Kidney (tissue), 22 donors: ENCODE measurements at places on chromosomes 1 and 21. TPM values are rescaled to one million over a fixed set of nuclear protein-coding genes. Genes with fewer than 3 reads are reported as not detected.

The ETV3L gene
- total RNA-seq = not detected

The AKNAD1 gene
- not detected for total RNA-seq

The ATP1A1 gene
- 2,241 TPM for total RNA-seq

The TACSTD2 gene
- total RNA-seq = 502 TPM

DNA sequence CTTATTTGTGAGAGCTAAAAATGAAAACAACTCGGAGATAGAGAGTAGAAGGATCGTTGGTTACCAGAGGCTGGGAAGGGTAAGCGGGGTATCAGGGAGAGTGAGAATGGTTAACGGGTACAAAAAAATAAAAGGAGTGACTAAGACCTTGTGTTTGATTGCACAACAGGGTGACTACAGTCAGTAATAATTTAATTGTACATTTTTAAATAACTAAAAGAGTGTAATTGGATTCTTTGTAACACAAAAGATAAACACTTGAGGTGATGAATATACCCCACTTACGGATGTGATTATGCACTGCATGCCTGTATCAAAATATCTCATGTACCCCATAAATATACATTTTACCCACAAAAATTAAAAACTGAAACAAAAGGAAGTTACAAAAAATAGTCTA, 29.4 kb downstream of the FOXJ3 start:
- DNase-seq = no peak
- H3K27me3 ChIP-seq = no peaks in the 10 kb centered on the region
- no peak overlapping the region for H3K4me3 ChIP-seq

DNA sequence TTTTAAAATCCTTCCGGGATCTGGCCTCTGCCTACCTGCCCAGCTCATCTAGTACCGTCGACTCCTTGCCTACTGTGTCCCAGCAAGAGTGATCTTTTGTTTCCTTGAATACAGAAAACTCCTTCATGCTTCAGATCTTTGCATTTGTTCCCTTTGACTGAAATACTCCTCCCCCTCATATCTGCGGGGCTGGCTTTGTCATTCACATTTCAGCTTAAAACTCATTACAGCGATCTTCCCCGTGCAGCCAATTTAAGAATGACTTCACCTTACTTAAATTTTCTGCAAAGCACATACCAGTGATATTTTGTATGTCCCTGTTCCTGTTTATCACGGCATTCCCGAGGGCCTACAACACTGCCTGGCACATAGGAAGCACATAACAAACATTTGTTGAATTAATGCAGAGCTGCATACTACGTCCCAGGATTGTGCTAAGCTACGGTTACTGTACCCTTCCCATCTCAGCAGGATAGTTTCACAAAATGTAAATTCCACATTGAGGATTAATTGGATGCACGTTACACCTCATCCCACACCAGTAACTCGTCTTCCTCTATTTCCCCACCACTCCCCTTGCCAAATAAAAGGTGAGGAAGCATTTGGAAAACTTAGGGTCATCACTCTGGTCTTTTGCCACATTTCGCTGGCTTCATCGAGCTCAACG, 837 bp upstream of the DESI2 start:
- peaks cover 9% of the 10 kb centered on the region for H3K4me1 ChIP-seq
- peak overlapping the region; percentile 71 for H3K4me3 ChIP-seq
- no peaks in the 10 kb centered on the region for H3K27me3 ChIP-seq

- no peaks in the 10 kb centered on the region for H3K36me3 ChIP-seq
- peak overlapping the region; percentile 11 for H3K27ac ChIP-seq
- peak; percentile 46 for DNase-seq
- H3K4me1 ChIP-seq = peaks cover 3% of the 10 kb centered on the region
- H3K27me3 ChIP-seq = no peaks in the 10 kb centered on the region
These were observed 543 bp upstream of the MARK1 start for GRCh38 chr1:220527279-220527907.

DNA sequence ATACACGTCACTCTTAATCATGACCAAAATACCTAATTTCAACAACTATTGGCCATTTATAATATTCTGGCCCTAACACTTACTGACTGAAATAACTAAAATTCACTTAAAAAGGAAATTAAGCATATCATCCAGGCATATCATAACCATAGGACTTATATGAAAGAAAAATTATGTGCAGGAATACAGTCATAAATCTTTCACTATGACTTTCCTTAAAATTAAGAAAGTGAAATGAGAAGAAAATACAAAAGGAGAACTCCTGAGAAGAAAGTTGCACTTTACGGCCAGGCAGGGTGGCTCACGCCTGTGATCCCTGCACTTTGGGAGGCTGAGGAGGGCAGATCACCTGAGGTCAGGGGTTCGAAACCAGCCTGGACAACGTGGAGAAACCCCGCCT, 9.4 kb downstream of the ZZZ3 start:
- no peaks in the 10 kb centered on the region for H3K4me1 ChIP-seq
- H3K36me3 ChIP-seq = peaks cover 5% of the 10 kb centered on the region

- no peaks in the 10 kb centered on the region for H3K27me3 ChIP-seq
- no peak overlapping the region for H3K4me3 ChIP-seq
- no peak overlapping the region for H3K27ac ChIP-seq
- DNase-seq = no peak
These were observed 10.7 kb upstream of the FHAD1 start for GRCh38 chr1:15236321-15236721.
